ENCODE measurements at places on chromosomes 3 and 15.

GRCh38 chr3:11287404-11287803 lies 15.2 kb downstream of the ATG7 start:
- no peaks in the 10 kb centered on the region for H3K27me3 ChIP-seq
- H3K4me1 ChIP-seq: peaks cover 17% of the 10 kb centered on the region
- DNase-seq: no peak

DNA sequence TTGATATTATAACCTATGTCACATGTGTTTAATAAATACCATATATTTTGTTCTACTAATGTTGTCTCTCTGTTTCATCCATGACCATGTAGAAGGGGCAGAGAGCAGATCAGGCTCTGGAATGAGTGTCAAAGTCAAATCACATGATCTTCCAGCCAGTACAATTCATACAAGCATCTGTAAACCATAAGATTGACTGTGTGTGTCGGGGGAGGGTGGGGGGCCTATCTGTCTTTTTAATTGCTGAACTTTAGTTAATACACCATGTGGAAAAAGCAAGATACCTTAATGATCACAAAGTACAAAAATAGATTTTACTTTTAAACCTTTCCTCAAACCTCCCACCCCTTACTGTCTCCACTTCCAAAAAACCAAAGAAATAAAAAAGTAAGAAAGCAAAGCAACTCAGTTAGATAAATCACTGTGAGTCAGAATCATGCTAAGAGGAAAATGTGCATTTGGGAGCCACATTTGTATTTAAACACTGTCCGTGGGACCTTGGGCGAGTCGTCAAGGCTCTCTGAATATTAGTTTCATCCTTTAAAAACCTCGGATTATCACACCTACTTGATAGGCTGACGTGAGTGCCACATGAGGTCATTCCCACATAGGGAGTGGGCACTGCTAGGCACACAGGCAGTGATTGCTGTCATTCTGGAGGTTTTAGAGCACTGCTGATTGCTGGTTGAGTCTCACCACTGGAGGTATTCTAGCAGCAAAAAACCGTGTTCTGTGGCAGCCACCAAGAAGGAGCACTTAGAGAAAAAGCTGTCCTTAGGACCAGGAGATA lies 21.0 kb upstream of the POLR2M start:
- H3K27me3 ChIP-seq: no peaks in the 10 kb centered on the region
- H3K36me3 ChIP-seq: no peaks in the 10 kb centered on the region
- H3K27ac ChIP-seq: peak overlapping the region; percentile 63
- no peak for DNase-seq
- H3K4me1 ChIP-seq: no peaks in the 10 kb centered on the region
- H3K4me3 ChIP-seq: no peak overlapping the region

DNA sequence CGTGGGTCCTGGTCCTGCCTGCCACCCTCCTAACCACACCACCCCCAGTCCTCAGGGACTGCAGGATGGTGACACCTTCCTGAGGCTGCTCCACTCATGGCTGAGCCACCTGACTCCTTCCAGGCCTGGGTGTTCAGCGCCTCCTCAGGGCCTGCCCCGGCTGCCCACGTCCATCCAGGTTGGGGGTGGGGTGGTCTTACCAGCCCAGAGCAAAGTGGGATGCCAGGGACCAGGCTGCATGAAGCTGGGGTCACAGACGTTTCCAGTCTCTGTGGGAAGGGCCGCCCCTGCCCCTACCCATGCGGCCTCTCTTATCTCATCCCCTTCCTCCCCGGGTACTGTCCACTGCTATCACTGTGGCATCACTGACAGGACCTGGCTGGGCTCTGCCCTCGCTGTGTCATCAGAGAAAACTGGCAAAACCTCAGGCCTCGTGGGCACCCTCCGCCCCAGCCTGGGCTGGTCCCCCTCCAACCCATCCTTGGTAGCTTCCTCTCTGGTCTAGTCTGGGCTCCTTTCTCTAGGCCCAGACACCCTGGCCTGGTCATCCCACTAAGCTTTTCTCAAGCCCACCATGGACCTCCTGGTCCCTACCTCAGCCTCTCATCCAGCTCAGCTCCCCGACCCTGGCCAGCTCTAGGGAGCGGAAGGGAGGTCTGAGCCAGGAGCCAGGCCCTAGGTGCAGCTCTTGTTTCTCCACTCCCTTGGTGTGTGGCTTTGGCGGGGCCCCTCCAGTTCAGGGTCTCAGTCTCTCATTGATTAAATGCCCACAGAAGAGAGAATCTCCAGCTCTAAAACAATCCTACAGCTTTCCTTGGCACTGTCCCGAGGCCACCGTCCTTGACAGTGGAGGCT lies 32.9 kb downstream of the WNT7A start:
- no peak overlapping the region for H3K27ac ChIP-seq
- no peaks in the 10 kb centered on the region for H3K36me3 ChIP-seq
- no peak for DNase-seq
- no peak overlapping the region for H3K4me3 ChIP-seq

DNA sequence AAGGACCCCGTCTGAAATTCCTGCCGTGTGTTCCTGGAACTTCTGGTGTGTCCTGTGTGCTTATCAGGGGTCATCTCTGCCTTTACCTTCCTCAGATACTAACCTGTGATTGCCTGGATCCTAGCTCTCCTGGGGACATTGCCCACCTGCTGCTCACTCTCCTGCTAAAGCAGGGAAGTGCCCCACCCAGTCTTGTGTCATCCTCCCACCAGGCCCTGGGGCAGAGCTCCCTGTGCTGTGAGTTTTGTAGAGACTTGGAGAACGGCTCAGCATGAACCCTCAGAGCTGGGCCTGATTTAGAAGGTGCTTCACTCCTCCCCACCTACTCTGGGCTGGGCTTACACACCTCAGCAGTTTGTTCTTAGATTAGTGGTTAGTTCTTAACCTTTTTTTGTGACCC lies 3.8 kb upstream of the TMEM44 start:
- no peak overlapping the region for H3K4me3 ChIP-seq
- no peaks in the 10 kb centered on the region for H3K4me1 ChIP-seq
- peaks cover 5% of the 10 kb centered on the region for H3K36me3 ChIP-seq
- no peaks in the 10 kb centered on the region for H3K27me3 ChIP-seq
- no peak overlapping the region for H3K27ac ChIP-seq

DNA sequence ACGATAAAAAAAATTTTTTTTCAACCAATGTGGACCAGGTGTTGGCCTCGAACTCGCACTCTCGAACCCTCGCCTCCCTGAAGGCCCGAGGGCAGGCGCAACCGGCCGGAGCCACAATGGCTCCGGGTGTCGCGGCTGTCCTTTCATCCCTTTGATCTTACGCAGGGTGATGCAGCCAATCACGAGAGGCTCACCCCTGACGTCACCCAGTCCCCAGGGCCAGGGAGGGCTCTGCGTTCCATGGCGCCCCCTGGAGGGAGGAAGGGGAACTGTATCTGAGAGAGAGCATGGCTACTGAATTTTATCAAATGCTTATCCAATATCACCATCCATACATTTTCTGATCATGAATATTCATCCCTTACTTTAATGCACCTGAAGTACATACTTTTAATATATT lies 15.4 kb upstream of the GMNC start:
- no peaks in the 10 kb centered on the region for H3K36me3 ChIP-seq
- H3K4me3 ChIP-seq: no peak overlapping the region
- H3K27me3 ChIP-seq: no peaks in the 10 kb centered on the region
- no peaks in the 10 kb centered on the region for H3K4me1 ChIP-seq
- H3K27ac ChIP-seq: no peak overlapping the region

DNA sequence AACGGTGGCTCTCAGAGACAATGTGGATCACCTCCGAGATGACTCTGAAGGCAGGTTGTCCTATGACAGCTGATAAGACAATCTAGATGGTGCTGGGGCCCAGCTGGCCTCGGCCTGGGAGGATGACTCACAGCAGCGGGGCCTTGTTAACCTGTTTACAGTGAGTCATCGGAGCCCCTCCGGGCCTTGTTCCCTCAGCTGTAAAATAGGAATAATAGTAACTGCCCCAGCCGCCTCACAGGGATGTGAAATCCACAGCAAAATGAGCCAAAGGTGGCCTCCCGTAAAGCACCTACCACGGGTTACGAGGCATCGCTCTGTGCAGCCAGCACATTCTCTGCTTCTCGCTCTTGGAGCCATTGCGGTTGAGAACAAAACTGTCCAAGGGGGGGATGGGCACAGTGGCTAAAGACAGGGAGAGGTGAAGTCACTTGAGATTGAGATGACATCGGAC lies 88.6 kb upstream of the RASGRF1 start:
- no peak overlapping the region for H3K4me3 ChIP-seq
- H3K27me3 ChIP-seq: no peaks in the 10 kb centered on the region
- no peak for DNase-seq
- H3K36me3 ChIP-seq: no peaks in the 10 kb centered on the region

- no peak for DNase-seq
- H3K36me3 ChIP-seq: no peaks in the 10 kb centered on the region
- no peaks in the 10 kb centered on the region for H3K4me1 ChIP-seq
Observed at GRCh38 chr3:154119951-154120350, 1.2 kb upstream of the ARHGEF26 start.

GRCh38 chr3:134824791-134825190 lies 29.7 kb downstream of the EPHB1 start:
- H3K4me1 ChIP-seq: no peaks in the 10 kb centered on the region
- H3K36me3 ChIP-seq: no peaks in the 10 kb centered on the region
- no peaks in the 10 kb centered on the region for H3K27me3 ChIP-seq
- no peak overlapping the region for H3K4me3 ChIP-seq

DNA sequence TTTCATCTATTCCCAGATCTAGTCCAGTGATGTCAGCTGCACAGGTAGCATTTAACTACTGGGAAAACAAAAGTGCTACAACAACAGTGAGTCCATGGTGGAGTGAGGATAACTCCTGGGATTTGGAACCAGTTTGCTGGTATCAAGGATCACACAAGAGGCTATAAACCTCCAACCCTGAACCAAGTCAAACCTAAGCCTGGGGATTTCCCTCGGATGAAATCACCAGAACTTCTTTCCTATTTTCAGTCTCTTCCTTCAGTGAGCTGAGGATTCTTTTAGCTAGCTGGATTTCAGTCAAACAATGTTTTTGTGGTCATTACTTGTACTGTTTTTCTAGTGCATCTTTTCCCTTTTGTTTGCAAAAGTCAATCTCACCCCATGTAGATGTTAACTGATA lies 31.5 kb downstream of the SEC22C start:
- H3K36me3 ChIP-seq: no peaks in the 10 kb centered on the region
- no peak overlapping the region for H3K27ac ChIP-seq
- no peak overlapping the region for H3K4me3 ChIP-seq
- H3K4me1 ChIP-seq: no peaks in the 10 kb centered on the region
- H3K27me3 ChIP-seq: no peaks in the 10 kb centered on the region
- no peak for DNase-seq

- H3K4me3 ChIP-seq: no peak overlapping the region
- peak overlapping the region; percentile 49 for H3K27ac ChIP-seq
- H3K27me3 ChIP-seq: no peaks in the 10 kb centered on the region
- H3K4me1 ChIP-seq: peaks cover 3% of the 10 kb centered on the region
Observed at GRCh38 chr3:149586871-149587270, 71.0 kb downstream of the WWTR1 start.

DNA sequence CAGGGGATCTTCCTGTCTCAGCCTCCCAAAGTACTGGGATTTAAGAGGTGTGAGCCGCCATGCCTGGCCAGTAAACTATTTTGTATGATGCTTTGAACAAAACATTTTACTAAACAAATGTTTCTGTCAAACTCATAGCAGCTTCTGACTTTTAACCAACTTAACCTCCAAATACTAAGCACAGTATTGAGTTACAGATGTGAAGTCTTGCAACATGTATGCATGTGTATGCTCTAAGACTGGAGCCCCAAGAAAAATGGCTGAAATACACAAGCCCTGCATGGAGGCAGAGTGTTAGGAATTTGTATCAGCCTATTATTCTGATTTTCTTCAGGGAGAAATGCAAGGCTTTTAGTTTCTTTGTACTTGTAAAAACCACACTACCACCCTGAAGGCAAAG lies 137.1 kb downstream of the CBLB start:
- no peaks in the 10 kb centered on the region for H3K27me3 ChIP-seq
- H3K4me3 ChIP-seq: no peak overlapping the region
- no peak for DNase-seq
- H3K36me3 ChIP-seq: peaks cover 3% of the 10 kb centered on the region

GRCh38 chr3:115692887-115693524 lies 69.7 kb downstream of the GAP43 start:
- peak; percentile 65 for DNase-seq
- H3K36me3 ChIP-seq: no peaks in the 10 kb centered on the region
- no peak overlapping the region for H3K27ac ChIP-seq
- H3K27me3 ChIP-seq: no peaks in the 10 kb centered on the region
- H3K4me3 ChIP-seq: no peak overlapping the region

GRCh38 chr15:72770673-72771328 lies 12.8 kb downstream of the ADPGK start:
- no peaks in the 10 kb centered on the region for H3K4me1 ChIP-seq
- peaks cover 9% of the 10 kb centered on the region for H3K36me3 ChIP-seq
- no peaks in the 10 kb centered on the region for H3K27me3 ChIP-seq
- H3K27ac ChIP-seq: no peak overlapping the region
- no peak overlapping the region for H3K4me3 ChIP-seq

- no peak for DNase-seq
- no peaks in the 10 kb centered on the region for H3K36me3 ChIP-seq
- H3K4me1 ChIP-seq: no peaks in the 10 kb centered on the region
- no peaks in the 10 kb centered on the region for H3K27me3 ChIP-seq
Observed at GRCh38 chr15:42933886-42934667, 13.5 kb upstream of the TTBK2 start.

DNA sequence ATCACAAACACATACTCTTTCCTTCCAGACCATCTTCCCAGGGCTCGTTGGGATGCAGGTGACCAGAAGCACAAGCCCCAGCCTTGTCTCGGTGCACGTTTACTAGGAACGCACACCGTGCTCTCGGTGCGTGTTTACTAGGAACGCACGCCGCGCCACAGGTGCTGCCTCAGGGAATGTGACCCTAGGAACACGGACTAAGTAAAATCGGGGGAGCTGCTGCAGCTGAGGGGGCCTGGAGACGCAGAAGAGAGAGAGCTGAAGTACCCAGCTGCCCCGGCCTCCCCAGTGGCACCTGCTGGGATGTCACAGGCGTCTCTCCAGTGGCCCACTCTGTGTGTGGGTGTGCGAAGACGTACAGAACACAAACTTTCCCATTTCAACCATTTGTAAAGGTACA lies 91.0 kb upstream of the SNRPA1 start:
- H3K27ac ChIP-seq: no peak overlapping the region
- no peak for DNase-seq
- H3K27me3 ChIP-seq: no peaks in the 10 kb centered on the region
- no peaks in the 10 kb centered on the region for H3K36me3 ChIP-seq

DNA sequence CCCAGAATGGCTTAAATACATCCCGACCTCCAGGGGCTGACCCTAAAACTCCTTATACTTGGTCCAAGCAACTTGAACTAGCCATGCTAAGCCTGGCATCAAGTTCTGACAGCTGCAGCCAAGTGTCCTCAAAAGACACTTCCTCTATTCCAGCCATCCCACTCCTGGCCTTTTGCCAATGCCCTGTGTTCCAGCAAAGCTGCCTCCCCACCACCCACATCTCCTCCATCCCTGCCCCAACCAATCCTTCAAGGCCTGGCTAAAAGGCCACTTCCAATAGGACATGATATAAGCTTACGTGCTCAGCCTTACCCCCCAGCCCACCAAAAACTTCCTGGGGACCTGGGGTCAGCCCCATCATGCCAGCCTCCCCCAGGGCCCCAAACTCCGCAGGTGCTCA lies 40.9 kb downstream of the SEMA3G start:
- H3K27me3 ChIP-seq: no peaks in the 10 kb centered on the region
- peaks cover 12% of the 10 kb centered on the region for H3K4me1 ChIP-seq
- H3K4me3 ChIP-seq: no peak overlapping the region
- DNase-seq: no peak
- H3K27ac ChIP-seq: no peak overlapping the region
